ENCODE measurements at places on chromosomes 1 and 21.

GRCh38 chr1:151920149-151920548, 10.8 kb upstream of the THEM4 start:
- peak; percentile 74 for DNase-seq

DNA sequence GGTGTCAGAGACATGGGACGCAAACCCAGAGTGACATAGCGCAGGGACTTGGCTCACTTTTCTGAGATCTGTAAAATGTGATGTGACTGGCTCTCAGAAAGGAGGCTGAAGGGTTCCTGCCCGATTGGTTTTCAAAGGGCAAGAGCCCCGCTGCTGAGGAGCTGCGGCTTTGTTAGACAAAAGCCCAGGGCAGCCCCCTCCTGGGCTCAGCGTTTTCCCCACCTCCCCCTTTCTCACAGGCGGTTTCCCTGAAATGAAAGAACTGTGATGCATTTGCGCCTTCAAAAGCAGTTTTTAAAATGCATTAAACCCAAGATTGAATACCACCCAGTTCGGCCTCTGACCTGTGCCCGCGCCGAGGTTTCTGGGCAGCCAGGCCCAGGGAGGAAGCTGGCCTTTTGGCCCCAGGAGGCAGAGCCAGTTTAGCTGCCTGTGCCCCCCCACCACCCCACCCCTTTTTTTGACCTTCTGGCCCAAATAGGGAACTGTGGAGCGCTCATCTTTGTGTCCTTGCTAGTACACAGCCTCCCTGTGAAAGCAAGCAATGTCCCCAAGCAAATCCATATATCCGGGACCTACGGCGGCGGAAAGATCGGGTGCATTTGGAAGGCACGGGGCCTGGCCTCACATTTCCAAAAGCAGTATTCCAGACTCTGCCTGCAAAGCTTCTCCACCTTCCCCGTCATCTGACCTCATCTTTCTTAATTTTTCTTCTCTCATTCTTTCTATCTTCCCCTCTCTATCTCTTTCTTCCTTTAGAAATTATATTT, 28.6 kb downstream of the CD247 start:
- no peak for DNase-seq

GRCh38 chr1:82830690-82831380, 1030.1 kb downstream of the ADGRL2 start:
- no peak for DNase-seq

- DNase-seq, result no peak
These were observed 305.7 kb upstream of the SNX7 start for GRCh38 chr1:98355656-98356383.

DNA sequence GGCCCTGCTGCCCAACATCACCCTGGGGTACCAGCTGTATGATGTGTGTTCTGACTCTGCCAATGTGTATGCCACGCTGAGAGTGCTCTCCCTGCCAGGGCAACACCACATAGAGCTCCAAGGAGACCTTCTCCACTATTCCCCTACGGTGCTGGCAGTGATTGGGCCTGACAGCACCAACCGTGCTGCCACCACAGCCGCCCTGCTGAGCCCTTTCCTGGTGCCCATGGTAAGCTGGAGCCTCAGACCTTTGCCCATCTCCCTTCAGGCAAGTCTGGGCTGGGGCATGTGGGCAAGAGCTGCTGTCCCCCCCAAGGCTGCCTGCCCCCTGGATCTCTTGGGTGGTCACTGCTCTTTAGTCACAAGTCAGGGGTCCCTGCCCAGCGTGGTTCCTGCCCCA, 8.8 kb upstream of the ZBTB48 start:
- no peak for DNase-seq

GRCh38 chr1:19087017-19087736, 122.9 kb downstream of the UBR4 start:
- no peak for DNase-seq

- no peak for DNase-seq
These were observed 295.4 kb downstream of the RRAGC start for GRCh38 chr1:38563942-38564735.

DNA sequence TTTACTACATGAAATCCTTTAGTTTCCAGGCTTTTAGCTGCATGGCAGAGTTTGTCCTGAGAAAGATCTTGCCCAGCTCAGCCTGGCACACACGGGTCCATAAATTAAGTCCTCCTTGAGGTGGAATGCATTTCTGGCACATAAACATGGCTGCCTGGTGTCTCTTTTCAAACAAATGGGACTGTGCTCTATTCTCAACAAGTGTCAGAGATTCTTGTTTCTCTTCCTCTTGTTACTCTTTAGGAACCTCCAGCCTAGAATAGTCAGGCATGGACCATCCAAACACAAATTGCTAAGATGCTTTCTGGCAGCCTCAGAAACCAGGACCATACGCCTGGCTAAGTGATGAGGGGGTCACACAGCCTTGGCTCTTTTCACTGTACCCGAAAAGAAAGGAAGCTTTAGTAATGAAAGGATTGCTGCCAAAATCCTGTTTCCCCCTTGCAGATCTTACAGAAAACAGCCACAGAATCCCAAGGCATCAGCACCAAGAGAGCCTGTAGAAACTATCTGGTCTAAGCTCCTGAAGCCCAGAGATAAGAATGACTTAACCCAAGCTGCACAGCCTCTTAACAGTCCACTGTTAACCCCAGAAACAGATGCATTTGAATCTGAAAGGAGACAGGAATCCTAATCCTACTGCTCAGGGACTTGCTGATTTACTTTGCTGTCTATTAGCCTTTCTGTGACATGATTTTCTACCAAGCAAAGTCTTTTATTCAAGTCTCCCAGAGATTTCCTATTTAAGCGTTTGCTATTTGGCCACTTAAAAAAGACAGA, 31.9 kb upstream of the NRDC start:
- DNase-seq, result no peak

DNA sequence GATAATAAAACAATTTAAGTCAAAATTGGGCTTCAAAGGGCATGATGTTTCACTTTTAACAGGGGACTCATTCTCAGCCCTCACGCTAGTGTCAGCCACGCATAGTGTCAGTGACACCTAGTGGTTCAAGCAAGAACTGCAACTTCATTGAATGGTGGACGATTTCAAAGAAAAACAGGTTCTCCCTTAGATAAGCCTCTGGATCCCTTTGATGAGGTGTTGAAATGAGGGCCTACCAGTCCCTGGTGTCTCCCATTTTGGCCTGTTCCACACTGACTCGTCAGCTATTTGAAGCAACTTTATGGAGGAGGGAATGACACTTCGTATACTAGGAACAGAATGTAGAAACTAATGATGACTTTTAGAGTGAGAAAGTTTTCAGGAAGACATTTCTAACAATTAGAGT, 56.2 kb downstream of the FCRL5 start:
- DNase-seq, result peak; percentile 84

GRCh38 chr1:64986903-64987871, 20.8 kb upstream of the JAK1 start:
- peak; percentile 50 for DNase-seq

DNA sequence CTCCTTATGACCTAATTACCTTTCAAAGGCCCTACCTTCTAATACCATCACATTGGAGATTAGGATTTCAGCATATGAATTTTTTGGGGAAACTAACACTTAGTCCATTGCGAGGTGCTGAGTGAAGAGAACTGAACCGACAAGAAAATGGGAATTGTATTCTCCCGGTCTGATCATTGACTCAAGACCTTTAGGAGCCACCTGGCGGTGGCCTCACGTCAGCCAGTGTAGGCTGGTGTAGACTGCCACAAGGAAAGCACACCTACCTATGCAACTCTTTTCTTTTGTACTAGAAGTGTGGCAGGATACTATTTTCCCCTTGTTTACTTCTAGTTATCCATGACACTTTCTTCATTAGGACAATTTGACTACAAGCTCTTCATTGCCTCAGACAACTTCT, 333.5 kb upstream of the B3GALT2 start:
- no peak for DNase-seq

DNA sequence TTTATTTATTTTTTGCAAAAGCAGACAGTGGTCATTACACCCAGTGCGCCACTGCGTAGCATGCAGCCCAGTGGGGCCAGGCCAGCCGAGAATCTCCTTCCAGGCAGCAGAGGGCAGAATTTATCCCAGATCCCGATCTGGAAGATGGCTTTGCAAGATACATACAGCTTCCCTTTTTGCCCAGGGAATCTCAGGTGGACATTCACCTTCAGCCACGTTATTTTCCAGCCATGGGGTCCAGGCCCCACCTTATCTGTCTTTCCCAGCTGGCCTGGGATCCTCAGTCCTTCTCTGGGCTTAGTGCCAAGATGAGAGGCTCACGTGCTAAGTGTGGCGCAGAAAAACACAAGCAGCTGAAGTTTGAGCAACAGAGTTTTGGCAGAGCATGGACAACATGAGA, 123.6 kb downstream of the AJAP1 start:
- DNase-seq, result no peak

- DNase-seq, result no peak
These were observed 2.6 kb upstream of the TNNI1 start for GRCh38 chr1:201424146-201424545.

DNA sequence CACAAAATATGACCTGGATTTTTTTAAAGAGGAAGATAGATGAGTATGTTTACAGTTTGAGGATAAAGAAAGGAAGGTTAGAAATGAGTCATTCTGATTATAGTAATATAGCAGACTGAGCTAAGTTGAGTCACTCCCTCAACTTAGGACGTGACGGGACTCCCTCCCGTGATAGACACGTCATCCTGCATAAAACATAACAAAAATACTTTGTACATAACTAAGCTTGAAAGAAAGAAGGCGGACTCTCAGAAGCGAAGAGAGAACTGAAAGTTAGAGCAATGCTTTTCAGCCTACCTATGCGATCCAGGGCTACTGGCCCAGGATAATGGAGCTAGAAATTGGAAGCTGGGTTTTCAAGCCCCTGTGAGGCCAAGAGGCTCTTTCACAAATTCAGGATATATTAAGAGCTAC, 53.0 kb upstream of the DESI2 start:
- DNase-seq, result peak; percentile 21

DNA sequence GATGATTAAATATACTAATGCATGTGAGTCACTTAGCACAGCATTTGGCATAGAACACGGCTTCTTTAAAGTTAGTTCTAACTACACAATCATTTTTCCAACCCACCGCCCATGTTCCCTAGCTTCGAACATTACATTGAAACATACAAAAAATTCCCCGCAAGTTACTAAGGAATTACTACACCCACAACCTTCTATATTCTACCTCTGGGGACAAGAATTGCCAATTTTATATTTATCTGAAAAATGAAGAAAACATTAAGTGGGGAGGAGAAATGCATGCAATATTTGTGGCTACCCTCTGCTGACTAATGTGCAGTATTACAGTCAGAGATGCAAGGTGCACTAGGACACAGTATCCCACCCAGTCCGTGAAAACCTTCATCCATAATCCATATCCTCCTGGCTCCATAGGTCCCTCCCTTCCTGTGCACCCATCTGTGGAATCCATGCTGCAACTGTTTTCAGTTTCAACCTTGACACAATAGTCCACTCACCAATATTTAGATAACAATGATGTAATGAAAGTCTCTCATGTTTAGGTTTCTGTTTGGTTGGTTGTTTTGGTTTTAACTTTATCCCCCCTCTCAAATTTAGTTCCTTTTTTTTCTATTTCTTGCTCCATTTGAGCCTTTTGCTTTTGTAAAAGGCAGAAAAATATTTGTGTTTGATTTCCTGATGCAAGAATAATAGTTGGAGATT, 31.6 kb downstream of the RGS5 start:
- peak; percentile 18 for DNase-seq

GRCh38 chr1:28229996-28230395, 2.8 kb downstream of the DNAJC8 start:
- DNase-seq, result no peak

- peak; percentile 71 for DNase-seq
These were observed 103.3 kb downstream of the RABGAP1L start for GRCh38 chr1:174262349-174263241.

DNA sequence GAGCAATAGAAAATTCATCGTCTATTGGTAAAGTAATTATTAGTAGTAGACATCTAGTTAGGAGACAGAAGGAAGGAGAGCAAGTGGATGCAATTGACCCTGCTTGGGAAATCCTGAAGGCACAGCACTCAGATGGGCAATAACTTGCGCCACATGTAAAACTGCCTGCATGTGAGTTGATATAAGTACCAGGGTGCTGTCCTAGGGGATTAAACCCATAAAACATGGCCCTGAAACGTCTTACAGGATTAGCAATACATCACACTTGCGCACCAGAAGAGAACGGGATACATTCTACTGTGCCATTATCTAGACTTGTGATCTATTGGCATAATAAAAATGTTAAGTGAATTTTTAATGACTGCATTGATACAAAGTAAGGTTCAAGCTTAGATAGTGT, 277.5 kb upstream of the LYPLAL1 start:
- DNase-seq, result no peak

DNA sequence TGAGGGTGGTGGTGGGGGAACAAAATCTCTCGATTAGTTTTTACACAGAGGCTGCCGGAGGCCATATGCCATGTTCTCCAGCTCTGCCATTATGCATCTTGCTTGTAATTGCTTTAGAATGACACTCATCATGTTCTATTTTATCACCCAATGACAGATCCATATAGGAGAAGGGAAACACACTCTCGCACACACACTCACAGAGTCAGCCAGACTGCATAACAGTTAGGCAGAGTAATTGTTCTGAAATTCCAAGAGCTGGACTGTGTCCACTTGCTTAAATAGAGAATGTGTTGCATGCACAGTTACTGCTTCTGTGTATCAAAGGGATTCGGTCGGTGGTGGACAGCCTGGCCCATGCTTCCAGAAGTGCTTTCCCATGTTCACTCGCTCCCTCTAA, 30.6 kb downstream of the KCND3 start:
- no peak for DNase-seq

GRCh38 chr21:22885079-22885478, 1886.9 kb downstream of the NCAM2 start:
- no peak for DNase-seq

DNA sequence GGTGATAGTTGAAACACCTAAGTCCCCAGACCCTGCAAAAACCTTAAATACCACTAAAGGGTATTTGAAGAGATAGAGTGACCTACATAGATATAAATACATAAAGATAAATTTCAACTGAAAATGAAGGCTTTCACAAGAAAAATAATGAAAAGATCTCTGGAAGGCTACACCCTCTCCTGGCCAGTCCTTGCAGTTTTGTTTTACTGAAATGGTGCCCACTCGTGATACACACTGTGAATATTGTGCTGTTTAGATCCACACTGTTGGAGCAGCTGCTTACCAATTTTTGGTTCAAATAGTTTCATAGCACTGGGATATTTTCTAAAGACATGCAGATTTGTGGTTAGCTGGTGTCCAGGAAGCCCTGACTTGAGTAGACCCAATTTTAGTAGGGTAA, 31.5 kb upstream of the RNF187 start:
- DNase-seq, result no peak

GRCh38 chr1:184975208-184975870, 1.0 kb upstream of the NIBAN1 start:
- DNase-seq, result no peak

- DNase-seq, result no peak
These were observed 140.4 kb upstream of the ETV3 start for GRCh38 chr1:157278383-157279137.
